ENCODE measurements at places on chromosomes 5 and 9.

DNA sequence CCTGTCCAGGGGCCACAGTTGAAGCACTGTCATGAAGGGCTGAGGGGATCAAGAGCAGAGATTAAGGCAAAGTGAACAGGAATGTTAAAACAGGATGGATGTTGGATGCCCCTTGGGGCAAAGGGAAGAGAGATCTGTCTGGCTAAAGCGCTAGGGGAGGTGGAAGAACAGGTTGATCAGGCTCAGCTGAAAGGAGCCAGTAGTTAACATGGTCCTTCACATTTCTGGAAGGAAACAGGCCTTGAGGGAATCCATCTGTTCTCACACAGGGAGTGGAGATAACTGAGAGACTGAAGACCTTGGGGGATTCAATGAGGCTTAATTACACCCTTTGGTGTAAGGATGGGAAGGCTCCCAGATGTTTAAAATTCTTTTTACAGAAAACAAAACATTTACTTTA is 5.8 kb downstream of the HAPLN1 start:
- DNase-seq: no peak

DNA sequence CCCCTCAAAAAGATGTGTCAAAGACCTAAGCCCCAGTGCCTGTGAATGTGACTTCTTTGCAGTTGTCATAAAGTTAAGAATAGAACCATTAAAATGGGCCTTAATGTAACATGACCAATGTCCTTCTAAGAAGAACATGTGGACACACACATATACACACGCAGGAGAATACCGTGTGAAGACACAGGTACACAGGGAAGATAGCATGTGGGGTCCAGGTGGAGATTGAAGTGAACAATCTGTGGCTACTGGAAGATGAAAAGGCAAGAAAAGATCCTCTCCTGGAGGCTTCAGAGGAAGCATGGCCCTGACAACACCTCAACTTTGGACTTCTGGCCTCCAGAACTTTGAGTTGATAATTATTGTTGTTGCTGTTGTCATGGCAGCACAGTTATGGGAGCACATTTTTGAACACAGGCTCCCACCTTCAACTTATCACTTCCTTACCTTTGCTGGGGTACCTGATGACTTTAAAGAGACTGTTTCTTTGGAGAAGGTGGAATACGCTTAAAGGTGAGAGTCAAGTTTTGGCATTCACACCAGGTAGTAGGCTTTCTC is 123.5 kb upstream of the ADCY2 start:
- no peak for DNase-seq

GRCh38 chr5:158801893-158802292 is 297.8 kb downstream of the EBF1 start:
- DNase-seq: no peak

DNA sequence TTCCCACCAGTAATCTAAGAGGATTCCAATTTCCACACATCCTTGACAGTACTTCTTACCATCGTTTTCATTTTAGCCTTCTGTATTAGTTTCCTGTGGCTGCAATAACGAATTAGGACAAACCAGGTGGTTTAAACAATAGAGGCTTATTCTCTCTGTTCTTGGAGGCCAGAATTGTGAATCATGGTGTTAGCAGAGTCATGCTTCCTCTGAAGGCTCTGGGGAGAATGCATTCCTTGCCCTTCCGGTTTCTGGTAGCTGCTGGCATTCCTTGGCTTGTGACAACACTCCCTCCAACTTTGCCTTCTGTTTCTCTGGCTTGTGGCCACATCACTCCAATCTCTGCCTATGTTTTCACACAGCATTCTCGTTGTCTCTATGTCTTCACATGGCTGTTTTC is 23.5 kb downstream of the RIGI start:
- no peak for DNase-seq

GRCh38 chr5:156326718-156327259 is at the start of gene SGCD:
TSS of gene SGCD (plus strand) at chr5:156327164.
- no peak for DNase-seq
